ENCODE measurements at places on chromosomes 6 and 20. TPM values are rescaled to one million over a fixed set of nuclear protein-coding genes. Genes with fewer than 3 reads are reported as not detected.

DNA sequence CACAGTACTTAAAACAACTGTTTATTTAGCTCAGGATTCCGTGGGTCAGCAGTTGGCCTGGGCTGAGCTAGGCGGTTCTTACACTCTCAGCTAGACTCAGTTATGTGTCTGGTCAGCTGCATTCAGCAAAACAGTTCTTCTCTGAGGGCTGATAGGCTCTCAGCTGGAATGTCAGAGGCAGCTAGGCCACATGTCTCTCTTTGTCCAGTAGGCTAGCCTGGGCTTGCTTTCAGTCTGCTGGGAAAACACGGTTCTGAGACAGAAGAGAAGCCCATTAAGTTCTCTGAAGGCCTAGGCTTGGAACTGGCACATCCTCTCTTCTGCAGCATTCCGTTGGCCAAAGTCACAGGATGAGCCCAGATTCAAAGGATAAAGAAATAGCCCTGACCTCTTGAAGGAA is 65.6 kb downstream of the TULP4 start:
- no peak overlapping the region for H3K27ac ChIP-seq
- peaks cover 34% of the 10 kb centered on the region for H3K4me1 ChIP-seq
- no peak overlapping the region for H3K4me3 ChIP-seq
- H3K36me3 ChIP-seq, result peaks cover 8% of the 10 kb centered on the region
- no peaks in the 10 kb centered on the region for H3K27me3 ChIP-seq
- DNase-seq, result no peak

DNA sequence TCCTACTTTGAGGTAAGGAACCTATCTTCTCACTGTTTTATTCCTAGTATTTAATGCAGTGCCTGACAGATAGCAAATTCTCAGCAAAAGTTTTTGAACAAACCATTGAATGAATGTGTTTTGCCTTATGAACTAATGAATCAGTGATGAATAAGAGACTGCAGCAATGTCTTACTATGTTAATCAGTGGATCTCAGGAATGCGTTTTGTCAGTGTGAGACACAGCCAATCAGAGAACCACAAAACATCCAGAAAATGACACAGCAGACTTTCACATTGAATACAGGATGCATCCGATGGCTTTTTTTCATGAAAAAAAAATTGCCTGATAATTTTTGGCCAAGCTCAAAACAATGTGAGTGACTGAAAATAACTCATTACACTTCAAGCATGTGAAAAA is 270.5 kb downstream of the BMP2 start:
- H3K4me1 ChIP-seq, result no peaks in the 10 kb centered on the region
- no peak overlapping the region for H3K4me3 ChIP-seq
- no peak overlapping the region for H3K27ac ChIP-seq
- no peak for DNase-seq

GRCh38 chr6:155064303-155064702 is 69.2 kb downstream of the TIAM2 start:
- H3K36me3 ChIP-seq, result no peaks in the 10 kb centered on the region
- no peak overlapping the region for H3K4me3 ChIP-seq
- no peak overlapping the region for H3K27ac ChIP-seq
- no peaks in the 10 kb centered on the region for H3K4me1 ChIP-seq

Gene FRK
- 0.02 TPM for total RNA-seq

DNA sequence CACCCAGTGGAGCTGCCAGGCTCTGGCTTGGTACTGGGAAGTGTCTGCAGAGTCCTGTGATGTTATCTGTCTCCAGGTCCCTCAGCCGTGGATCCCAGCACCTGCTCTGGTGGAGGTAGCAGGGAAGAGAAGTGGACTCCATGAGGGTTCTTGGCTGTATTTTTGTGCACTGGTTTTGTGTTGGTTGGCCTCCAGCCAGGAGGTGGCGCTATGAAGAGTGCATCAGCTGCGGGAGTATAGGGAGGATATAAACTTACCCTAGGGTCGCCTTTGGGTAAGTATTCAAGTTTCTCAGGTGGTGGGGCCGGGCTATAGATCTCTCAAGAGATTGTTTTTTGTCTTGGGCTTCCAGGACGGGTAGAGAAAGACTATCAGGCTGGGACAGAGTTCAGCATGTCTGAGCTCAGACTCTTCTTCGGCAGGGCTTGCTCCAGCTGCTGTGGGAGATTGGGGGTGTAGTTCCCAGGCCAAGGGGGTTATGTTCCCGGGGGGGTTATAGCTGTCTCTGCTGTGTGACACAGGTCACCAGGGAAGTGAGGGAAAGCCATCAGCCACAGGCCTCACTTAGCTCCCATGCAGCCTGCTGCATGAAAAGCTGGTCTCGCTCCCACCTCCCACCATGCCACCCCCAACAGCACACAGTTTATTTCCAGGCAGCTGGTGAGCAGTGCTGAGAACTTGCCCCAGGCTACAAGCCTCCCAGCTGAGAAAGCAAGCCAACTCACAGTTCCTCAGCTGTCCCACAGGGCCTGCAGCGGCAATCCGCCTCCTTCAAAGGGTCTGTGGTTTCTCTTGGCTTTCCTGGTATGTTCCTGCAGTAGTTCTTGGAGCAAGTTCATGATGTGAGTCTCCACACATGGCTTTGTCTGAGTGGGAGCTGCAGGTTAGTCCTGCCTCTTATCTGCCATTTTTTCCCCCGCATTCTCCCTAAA is 115.7 kb downstream of the AIG1 start:
- no peak for DNase-seq
- no peaks in the 10 kb centered on the region for H3K4me1 ChIP-seq
- no peak overlapping the region for H3K27ac ChIP-seq
- H3K4me3 ChIP-seq, result no peak overlapping the region
- H3K36me3 ChIP-seq, result peaks cover 8% of the 10 kb centered on the region

DNA sequence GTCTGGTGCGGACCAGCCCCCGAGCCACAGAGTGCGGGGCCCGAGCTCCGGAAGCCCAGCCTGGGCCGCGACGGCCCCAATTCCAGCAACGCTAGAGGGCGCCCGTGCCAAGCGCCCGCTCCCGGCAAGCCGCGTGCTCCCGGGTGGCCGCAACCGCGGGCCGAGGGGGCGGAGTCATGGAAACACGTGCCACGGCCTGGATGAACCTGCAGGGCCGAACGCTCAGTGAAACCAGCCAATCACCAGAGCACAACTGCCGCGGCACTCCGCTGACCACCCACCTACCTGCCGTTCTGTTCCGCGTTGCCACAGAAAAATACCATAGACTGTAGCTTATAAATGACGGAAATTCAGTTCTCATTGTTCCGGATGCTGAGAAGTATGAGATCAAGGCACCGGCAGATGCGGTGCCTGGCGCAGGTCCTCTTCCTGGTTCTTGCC is 85.7 kb upstream of the FOXC1 start:
- peaks cover 4% of the 10 kb centered on the region for H3K36me3 ChIP-seq
- H3K27me3 ChIP-seq, result peaks cover 17% of the 10 kb centered on the region
- H3K27ac ChIP-seq, result peak overlapping the region; percentile 86
- DNase-seq, result peak; percentile 72

Gene TINAG
- total RNA-seq, result not detected

Data from T-helper 17 cell (primary cell).